Stomach (tissue), 19 donors: ENCODE measurements at places on chromosomes 1 and 21. TPM values are rescaled to one million over a fixed set of nuclear protein-coding genes. Genes with fewer than 3 reads are reported as not detected.
A peak's percentile ranks its signal among the peaks of the same experiment; 100 is the strongest.

TMEM53 gene
- 7.3 TPM for polyA plus RNA-seq

ZBTB8B gene
- 0.15 TPM for polyA plus RNA-seq

BTBD19 gene
- polyA plus RNA-seq: 2.9 TPM

HES4 gene
- 4.0 TPM for polyA plus RNA-seq

- no peak for DNase-seq
Measured at GRCh38 chr1:66998972-66999371, 55.0 kb downstream of the SLC35D1 start.

DNA sequence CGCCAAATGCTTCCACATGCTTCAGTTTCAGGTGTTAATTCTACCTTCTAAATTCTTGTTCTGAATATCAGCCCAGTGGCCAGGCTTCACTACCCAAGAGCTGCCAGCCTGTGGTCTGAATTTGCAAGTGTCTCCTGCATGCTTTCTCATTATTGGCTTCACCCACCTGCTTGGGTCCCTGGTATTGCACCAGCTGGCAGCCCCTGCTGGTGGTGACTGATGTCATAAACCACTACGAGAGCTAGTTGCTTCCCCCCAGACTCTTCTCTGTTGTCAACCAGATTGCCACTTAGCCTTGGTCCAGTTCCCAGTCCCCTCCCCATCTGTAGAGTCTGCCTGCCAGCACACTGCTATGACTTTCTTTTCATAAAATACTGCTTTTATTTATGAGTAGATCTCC, 197.7 kb upstream of the DUSP10 start:
- no peak for DNase-seq

DNA sequence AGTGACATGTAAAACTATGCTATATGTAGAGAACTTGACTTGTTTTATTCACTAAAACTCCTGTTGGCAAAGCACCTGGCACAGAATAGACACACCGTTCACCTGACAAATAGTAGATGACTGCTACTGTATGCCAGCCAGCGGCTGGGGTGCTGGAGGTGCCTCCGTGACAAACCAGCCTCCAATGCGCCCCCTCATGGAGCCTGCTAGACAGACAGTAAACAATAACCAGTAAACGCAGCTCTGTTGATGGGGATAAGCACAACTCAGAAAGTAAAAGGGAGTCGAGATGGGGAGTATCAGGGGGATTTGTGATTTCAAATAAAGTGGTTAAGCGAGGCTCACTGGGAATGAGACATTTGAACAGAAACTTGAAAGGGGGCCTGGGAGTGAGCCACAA, 107.2 kb downstream of the PRDM2 start:
- peak; percentile 63 for DNase-seq

GRCh38 chr1:202704601-202705000, 5.7 kb downstream of the SYT2 start:
- DNase-seq: no peak

GRCh38 chr1:50959303-50959912, 659 bp downstream of the FAF1 start:
- no peak for DNase-seq

GRCh38 chr1:246591958-246592357, 25.7 kb downstream of the CNST start:
- no peak for DNase-seq

- DNase-seq: no peak
Measured at GRCh38 chr1:218299416-218299815, 14.3 kb downstream of the RRP15 start.

- DNase-seq: no peak
Measured at GRCh38 chr1:27563341-27563590, 40.7 kb downstream of the AHDC1 start.

- DNase-seq: no peak
Measured at GRCh38 chr1:33454646-33455282, 17.7 kb upstream of the ZSCAN20 start.

GRCh38 chr21:36661511-36662309, 37.2 kb upstream of the SIM2 start:
- DNase-seq: peak; percentile 40
